Stimulated activated CD8-positive, alpha-beta memory T cell treated with anti-CD3 and anti-CD28 coated beads, Interleukin-15, amount 100 ng/mL, for 24 hours (primary cell): ENCODE measurements at places on chromosomes 12 and 14.

GRCh38 chr14:28755198-28755815, 11.3 kb upstream of the FOXG1 start:
- DNase-seq: no peak

GRCh38 chr12:113271853-113272561, 50.7 kb downstream of the TPCN1 start:
- no peak for DNase-seq

- no peak for DNase-seq
Measured at GRCh38 chr12:32585680-32586079, 93.4 kb upstream of the DNM1L start.

DNA sequence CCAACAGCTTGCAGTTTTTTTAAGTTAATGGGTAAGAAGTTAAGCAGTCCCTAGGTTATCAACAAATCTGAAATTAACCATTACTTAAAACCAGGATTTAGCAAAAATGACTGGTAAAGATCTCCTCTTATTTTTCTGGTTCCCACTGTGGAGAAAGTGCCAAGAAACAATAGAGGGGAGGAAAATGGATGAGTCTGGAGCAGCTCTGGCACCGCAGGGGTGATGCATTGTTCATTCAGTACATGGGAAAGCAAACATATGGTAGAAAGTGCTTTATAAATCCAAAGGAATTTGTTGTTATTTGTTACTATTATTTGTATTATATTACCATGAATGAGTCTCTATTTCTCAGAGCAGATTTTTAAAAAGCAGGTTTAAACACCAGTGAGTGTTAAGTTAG, 92.2 kb downstream of the DYRK2 start:
- no peak for DNase-seq

GRCh38 chr12:79665212-79665887, 25.4 kb downstream of the PAWR start:
- no peak for DNase-seq

GRCh38 chr12:89538897-89539296, 13.1 kb upstream of the POC1B start:
- no peak for DNase-seq

GRCh38 chr14:68367536-68367935, 425.3 kb downstream of the ZFP36L1 start:
- DNase-seq: no peak

DNA sequence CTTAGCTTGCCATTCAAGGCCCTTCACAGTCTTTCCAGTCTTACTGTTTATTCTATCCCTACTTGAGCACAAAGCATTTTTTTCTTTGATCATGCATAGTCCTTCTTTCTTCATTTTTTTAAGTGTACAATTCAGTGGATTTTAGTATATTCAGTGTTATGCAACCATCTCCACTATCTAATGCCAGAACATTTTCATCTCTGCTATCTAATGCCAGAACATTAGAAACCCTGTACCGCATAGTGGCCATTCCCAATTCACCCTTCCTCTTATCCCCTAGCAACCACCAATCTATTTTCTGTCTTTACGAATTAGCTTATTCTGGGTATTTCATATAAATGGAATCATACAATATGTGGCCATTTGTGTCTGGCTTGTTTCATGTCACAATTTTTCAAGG, 13.4 kb downstream of the LPCAT3 start:
- DNase-seq: no peak

DNA sequence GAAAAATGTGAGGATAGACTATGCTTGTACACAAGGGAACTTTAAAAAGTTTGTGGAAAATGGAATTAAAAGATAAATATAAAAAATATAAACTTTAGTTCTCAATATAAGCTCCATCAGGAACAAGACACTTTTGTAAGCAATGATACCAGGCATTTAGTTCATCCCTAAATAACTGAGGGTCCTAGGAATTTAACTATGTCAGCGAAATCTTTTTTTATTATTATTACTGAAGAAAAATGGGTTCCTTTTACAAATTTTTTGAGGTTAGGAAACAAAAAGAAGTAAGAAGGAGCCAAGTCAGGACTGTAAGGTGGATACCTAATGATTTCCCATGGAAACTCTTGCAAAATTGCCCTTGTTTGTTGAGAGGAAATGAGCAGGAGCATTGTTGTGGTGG, 102.8 kb downstream of the TRMT5 start:
- no peak for DNase-seq

- no peak for DNase-seq
Measured at GRCh38 chr14:96055753-96056508, 16.8 kb downstream of the C14orf132 start.

DNA sequence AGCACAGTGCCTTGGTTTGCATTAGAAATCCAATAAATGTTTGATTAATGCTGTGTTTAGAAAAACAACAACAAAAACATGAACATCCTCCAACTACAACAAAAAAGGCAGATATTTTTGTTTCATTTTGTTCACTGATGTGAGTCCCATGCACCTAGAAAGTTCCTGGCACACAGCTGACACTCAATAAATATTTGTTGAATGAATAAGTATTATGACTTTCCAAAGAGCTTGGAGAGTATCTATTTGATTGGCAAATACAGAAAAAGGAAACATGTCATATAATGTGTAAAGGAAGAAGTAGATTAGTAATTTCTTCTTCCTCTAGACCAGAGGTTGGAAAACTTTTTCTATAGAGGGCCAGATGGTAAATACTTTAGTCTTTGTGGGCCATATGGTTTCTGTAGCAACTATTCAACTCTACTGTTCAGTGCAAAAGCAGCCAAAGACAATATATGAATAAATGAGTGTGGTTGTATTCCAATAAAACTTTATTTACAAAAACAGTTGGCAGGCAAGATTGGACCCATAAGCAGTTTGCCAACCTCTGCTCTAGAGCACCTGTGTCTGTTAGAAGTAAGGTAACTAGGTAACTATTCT, 312.3 kb upstream of the DIO2 start:
- DNase-seq: no peak

DNA sequence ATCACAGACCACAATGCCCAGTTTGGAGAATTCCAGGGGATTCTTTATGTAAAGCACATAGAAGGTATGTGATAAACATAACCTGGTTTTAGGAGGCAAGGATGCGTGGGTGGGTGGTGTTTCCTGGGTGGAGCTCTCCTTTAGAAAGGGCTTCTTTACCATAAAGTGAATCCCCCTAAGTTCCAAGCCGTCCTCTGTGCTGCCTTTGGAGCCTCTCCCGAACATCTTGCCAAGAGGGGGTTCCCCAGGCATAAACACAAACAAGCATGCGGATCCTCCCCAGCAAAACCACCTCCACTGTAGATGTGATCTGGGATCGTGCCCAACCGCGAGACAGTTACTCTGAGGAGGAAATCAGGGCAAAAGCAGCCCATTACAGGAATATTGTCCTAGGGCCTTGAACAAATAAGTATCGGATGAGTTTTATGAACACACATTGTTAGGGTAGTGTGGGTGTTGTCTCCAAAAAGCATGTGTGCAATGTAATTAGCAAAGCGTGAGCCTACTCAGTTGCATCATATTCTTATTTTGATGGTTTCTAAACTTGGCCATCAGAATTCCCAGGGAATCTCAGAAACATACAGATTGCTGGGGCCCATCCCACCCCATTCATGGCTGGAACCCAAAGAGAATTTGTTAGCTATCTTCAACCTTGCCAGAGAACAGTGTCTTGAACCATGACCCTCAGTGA, 48.8 kb upstream of the CORO1C start:
- no peak for DNase-seq

GRCh38 chr12:39368096-39368495, 74.8 kb downstream of the KIF21A start:
- DNase-seq: no peak

- DNase-seq: no peak
Measured at GRCh38 chr14:61150851-61151250, 130.3 kb downstream of the TMEM30B start.

DNA sequence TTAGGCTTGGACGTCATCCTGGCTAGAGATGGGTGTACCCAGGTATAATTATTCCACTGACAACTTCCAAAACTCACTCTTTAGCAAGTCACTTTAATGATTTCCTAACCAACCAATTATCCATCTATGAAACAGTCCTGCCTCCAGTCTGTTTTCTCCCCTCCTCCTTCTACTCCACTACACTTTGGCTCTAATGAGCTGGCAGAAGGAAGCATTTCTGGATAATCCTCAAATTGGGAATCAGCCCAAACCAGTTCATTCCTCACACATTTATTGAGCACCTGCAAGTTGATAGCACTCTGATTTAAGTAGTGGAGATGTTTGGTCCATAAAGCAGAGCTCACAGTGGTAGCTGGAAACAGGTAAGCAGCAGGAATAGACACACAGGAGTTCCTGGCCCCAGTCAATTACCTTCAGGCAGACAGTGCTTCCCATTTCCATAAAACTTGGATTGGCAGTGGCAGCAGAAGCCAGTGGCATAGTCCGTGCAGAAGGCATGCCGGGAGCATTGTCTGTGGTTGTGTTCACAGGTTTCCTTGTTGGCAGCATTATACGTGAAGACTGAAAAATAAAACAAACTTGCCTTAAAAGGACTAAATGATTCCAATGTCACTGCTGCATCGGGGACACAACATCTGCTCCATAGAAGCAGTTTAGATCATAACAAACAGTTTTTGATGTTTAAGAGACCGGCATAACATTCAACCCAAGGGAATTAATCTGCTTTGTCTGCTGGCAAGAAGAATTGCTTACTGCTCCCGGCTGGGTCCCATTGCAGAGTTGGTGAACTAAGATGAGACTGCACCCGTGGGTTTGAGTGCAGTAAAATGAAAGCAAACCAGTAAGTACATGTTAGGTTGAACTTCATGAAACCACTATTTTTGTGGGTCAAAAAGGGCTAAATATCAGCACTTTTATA, 26.2 kb downstream of the NID2 start:
- no peak for DNase-seq

- DNase-seq: no peak
Measured at GRCh38 chr12:10563002-10563401, 50.4 kb downstream of the MAGOHB start.

DNA sequence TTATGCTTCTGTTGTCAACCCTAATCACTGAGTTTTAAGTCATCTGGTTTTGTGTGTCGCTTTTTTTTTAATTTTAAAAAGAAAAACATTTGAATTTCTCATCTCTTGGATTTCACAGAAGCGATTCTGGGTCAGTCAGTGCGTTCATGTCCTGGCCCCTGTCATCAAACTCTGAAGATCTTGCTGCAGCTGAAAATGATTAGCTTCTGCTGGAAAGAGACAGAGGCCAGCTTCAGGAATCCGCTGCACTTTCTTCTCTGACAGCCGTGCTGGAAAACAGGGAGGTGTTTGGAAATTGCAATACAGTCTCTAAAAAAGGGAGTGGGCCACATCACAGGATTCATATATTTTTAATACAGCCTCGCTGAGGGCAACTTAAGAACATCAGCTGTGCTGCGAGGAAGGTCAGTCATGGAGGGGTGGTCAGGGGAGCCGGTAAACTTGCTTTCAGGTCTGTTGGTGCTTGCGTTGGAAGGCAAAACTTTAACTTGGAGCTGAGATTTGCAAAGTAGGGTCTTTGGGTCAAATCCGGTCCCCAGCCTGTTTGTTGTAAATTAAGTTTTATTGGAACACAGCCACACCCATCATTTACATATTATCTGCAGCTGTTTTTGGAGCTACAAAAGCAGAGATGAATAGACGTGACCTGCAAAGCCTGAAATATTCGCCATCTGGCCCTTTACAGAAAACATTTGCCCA, 190.8 kb downstream of the AACS start:
- DNase-seq: no peak

DNA sequence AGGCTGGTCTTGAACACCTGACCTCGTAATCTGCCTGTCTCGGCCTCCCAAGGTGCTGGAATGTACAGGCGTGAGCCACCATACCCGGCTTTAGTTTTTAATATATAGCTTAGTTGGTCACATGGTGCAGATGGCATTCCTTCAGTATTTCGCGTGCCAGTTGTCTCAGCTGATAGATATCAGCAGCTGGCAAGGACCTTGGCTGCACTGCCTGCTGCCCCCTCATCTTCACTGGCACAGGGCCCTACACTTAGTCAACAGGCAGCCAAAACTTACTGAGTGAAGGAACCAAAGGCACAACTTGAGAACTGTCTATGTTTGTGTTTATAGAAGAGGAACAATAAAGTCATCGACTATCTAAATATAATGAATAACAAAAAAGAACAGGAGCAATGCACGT, 31.0 kb downstream of the EID3 start:
- DNase-seq: no peak

- no peak for DNase-seq
Measured at GRCh38 chr12:98418357-98419075, 96.9 kb upstream of the TMPO start.

- DNase-seq: no peak
Measured at GRCh38 chr14:87065366-87065765, 927.6 kb downstream of the GALC start.

DNA sequence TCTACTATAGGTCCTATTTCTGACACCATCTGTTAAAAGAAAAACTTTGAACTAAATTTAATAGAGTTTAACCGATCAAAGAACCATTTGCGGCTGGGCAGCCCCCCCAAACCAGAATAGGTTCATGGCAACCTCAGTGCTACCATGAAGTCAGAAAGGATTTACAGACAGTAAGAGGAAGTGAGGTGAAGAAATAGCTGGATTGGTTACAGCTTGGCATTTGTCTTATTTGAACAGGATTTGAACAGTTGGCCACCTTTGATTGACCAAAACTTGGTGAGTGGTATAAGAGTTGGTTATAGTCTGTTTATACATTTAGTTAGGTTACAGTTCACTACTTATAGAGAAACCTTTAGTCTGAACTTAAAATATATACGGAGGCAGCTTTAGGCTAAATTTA, 88.9 kb downstream of the TXNDC16 start:
- DNase-seq: no peak

- no peak for DNase-seq
Measured at GRCh38 chr12:80118565-80119324, 19.4 kb downstream of the OTOGL start.

- DNase-seq: no peak
Measured at GRCh38 chr12:82474181-82474797, 116.0 kb downstream of the METTL25 start.

DNA sequence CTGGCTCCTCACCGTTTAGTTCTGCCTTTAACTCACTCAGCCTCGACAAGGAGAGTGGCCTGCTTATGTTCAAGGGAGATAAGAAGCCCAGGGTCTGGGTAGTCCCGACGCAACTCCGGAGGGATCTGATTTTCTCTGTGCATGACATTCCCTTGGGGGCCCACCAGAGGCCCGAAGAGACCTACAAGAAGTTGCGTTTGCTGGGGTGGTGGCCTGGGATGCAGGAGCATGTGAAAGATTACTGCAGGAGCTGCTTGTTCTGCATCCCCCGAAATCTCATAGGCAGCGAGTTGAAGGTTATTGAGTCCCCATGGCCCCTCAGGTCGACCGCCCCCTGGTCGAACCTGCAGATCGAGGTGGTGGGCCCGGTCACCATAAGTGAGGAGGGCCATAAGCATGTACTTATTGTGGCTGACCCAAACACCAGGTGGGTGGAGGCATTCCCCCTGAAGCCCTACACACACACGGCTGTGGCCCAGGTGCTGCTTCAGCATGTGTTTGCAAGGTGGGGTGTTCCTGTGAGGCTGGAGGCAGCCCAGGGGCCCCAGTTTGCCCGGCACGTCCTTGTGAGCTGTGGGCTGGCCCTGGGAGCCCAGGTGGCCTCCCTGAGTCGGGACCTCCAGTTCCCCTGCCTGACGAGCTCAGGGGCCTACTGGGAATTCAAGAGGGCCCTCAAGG, 13.1 kb downstream of the CBLN3 start:
- DNase-seq: no peak
